A673 (cell line): ENCODE measurements at places on chromosomes 13 and 19. TPM values are rescaled to one million over a fixed set of nuclear protein-coding genes. Genes with fewer than 3 reads are reported as not detected.

DNA sequence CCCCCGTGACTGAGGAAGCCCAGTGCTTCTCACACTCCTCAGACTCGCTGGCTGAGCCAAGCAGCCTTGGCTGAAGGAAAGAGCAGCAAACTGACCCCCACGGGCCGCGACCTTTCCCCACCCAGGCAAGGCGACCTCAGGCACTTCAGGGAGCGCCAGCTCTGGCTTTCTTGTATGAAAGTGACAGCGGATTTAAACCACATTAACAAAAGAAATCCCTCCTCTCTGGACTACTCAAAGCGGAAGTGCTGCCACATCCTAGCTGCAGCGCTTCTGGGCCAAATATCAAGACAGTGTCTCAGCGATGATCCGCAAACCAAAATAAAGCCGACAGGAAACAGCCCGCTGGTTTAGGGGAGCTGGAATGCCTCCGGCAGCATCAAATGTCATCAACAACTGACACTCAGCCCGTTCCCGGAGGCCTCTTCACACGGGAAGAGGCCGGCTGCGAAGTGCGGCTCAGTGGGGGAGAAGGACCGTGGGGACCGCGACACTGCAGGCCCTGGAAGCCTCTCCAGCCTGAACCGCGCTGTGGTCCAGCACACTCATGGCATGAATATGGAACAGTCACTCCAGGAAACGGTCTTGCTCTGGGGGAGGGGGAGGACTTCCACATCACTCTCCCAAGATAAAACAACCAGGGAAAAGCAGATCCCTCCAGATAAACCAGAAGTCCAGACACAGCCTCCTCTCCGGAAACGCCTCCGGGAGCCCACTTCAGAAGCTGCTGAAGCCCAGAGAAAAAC, 1.4 kb downstream of the RASA3 start:
- DNase-seq = peak; percentile 98

GRCh38 chr19:49301165-49301865, 23.7 kb downstream of the SLC6A16 start:
- DNase-seq = peak; percentile 83

GRCh38 chr13:82070416-82070815, 1729.5 kb upstream of the SPRY2 start:
- no peak for DNase-seq

DNA sequence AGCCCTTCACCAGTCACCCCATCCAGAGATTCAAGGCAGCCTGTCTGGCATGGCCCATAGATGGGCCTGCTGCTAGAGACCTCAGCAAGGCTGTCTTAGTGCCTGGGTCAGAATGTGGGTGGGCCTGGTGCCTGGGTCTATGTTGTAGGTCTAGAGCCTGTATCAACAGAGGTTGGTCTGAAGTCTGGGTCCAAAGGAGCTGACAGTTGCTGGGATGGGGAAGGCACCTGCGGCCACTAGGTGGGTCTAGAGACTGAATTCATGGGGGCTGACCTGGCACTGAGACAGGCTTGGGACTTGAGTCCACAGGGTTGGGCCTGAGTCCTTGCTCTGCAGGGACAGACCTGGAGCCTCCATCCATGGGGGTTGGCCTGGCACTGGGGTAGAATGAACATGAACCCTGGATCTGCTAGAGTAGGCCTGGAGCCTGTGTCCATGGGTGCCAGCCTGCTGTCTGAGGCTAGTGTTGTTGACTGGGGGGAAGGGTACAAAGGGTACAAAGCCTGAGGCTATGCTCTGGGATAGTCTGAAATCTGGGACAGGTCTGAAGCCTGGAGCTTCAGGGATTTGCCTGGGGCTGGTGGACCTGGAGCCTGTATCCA, 516.8 kb downstream of the OLFM4 start:
- no peak for DNase-seq

CYP4F2 gene
- total RNA-seq = not detected in 2 replicates
